Putamen (tissue), 1 donor: ENCODE measurements at places on chromosomes 1 and 21.

- DNase-seq, result no peak
Measured at GRCh38 chr1:227885648-227886502, 61.9 kb downstream of the WNT9A start.

DNA sequence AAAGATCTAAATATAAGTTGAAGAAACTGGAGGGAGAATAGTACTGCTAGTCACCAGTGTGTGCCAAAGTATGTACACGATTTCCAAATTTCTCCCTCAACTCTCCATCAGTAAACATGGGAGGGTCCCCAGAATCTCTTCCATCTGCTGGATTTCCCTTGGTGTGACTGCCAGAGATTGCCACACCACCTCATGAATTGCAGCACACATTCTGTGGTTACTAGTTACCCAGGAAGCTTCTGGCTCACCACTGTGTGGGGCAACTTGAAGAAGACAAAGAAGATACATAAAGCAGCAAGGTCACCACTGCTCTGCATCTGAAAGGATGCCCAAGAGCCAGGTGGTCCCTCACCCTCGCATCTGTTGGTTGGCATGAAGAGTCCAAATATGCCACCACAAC lies 191.7 kb upstream of the ESRRG start:
- no peak for DNase-seq

GRCh38 chr1:87130438-87130837 lies 198.2 kb upstream of the LMO4 start:
- DNase-seq, result no peak

- DNase-seq, result no peak
Measured at GRCh38 chr1:100567062-100567461, 29.1 kb downstream of the GPR88 start.

DNA sequence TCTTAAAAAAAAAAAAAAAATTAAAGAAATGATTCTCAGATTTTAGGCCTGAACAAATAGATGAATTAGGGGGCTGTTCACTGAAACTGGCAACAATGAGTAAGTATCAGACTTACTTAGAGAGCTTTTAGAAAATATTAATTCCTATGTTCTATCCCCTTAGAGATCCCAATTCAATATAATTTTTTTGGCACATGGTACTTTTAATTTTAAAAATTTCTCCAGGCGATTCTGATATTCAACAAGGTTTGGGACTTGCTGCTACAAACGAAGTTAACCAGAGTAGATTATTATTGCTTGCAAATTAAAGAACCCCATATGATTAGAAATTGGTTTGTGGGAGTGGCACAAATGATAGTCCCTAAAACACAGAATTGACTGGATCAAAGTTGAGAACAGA lies 11.4 kb downstream of the SCMH1 start:
- DNase-seq, result no peak

DNA sequence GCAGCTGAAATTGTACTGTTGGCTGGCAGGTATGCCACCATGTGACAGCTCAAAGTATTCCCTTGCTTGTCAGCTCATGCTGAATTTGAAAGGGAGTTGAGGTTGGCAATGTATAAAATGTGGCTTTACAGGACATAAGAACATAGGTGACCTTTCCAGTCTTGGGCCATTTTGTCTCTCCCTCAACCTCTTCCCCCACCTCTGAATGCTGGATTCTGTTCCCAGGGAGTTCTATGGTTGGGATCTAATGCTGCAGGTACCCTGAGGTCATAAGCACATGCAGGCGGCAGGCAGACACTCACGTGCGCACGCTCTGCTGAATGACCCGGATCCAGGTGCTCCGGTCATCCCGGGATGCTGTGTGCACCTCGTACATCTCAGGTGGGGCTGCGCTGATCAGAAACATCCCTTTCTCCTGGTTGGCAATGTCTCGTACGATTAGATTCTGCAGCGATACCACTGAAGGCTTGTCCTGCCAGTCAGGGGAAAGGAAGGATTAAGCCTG lies 16.0 kb downstream of the RXFP4 start:
- no peak for DNase-seq

DNA sequence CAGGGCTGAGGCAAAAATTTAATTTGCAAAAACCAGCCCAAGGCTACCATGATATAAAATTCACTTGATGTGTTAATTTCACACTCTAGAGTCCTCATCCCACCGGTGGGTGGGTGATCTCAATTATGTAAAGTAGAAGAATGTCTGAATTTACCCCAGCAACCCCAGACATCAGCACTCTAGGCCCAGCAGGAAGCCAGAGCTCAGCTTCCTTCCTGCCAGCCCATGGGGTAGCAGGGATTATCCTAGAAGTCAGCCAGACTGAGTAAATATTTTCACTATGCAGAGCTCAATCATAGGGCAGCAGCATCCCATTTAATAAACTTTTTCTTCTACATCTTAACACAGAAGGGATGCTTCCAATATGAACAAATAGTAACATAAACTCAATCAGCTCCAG lies 71.0 kb downstream of the SIPA1L2 start:
- DNase-seq, result no peak

DNA sequence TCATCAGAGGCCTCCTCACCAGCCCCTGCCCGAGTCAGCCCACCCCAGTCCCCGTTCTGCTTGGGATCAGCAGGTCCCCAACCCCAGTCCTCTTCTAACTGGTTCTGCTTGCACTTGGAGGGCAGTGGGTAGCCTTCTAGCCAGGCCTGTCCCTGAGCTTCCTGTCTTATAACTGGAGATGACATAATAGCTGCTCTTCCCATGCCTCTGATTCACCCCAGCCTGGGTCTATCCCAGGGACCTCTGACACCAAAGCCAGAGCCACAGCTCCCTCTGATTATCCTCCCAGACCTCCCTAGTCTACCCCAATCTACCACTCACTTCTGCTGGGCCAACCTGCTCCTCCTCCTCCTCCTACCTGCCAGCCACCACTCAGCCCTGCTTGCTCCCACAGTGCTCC lies 31.4 kb downstream of the IQGAP3 start:
- DNase-seq, result no peak

DNA sequence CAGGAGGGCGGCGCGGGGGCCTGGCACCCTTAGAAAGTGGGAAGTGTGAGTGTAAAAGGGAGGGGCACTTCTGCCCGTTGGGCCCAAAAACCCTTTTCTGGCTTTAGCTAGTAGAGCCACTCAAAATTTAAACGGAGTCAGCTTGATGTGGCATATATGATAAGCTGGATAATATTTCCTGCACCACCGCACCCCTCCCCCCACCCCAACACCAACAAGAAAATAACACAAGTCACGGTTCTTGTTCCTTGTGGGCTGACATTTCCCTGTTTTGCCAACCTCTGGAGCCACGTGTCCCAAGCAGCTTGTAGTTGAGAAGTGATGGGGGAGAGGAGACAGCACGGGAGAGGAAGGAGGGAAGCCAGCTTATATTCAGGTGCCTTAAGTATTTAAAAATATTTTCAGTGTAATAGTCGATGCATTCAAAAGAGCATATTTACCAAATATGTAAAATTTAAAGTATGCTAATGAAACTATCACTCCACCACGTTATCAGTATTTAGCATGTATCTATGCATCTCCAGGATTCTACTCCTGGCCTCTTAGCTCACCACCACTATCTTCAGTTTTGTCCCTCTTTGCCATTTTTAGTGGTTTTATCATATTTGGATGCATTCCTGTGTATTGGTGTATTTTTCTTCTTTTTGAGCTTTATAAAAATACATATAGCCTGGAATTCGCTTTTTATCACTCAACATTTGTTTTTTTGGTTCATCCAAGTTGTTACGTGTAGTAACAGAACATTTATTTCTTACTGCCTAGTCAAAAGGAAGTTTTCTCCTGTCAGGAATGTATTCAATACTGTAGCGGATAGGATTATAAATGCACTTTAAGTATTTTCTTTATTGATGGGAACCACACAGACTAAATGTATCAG lies 773 bp upstream of the DDX59 start:
- peak; percentile 67 for DNase-seq

DNA sequence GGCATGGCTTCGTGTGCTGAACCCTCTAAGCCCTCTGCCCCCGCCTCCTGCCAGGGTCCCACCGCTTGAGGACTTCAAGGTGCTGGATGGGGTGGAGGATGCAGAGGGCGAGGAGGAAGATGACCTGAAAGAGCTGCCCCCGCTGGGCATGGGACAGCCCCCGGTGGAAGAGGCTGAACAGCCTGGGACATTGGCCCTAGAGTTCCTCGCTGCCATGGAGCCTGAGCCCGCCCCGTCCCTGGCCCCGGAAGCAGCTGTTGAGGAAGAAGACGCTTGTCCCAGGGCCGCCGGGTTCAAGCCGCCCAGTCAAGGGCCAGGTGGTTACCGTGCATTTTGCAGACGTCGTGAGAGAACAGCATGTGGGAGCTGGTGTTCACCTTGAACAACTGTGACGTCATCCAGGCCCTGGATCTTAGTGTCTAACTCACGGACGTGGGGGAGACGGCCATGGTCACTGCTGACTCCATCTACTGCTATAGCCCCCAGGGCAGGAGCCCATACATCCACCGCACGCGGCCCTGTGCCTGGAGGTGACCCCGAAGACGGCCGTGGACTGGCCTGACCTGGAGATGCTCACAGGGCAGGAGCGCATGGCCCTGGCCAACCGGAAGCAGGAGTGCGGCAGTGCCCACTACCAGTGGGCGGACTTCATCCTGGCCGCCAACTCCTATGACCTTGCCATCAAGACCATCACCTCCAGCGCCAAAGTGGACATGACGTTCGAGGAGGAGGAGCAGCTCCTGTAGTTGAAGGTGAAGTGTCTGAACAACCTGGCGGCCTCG lies 90.1 kb downstream of the PPP1R12B start:
- no peak for DNase-seq

DNA sequence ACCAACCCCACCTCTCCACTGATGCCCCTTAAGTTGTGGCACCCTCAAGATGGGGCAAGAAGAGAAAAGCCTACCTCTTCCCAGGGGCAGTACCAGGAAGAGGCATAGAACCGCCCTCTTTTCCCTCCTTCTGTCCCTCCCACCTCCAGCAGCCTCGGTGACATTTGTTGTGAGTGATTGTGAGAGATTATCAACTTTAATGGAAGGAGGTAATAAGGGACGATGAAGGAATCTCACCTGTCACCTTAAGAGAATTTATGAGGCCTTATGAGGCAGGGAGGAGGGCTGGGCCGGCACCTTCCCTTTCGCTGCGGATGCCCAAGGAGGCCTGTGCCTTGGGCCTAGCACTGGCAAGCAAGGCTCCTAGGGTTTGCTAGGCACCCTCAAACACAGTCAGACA lies 1.4 kb upstream of the ADGRB2 start:
- DNase-seq, result no peak

- DNase-seq, result no peak
Measured at GRCh38 chr1:224406216-224406615, 28.4 kb downstream of the WDR26 start.

DNA sequence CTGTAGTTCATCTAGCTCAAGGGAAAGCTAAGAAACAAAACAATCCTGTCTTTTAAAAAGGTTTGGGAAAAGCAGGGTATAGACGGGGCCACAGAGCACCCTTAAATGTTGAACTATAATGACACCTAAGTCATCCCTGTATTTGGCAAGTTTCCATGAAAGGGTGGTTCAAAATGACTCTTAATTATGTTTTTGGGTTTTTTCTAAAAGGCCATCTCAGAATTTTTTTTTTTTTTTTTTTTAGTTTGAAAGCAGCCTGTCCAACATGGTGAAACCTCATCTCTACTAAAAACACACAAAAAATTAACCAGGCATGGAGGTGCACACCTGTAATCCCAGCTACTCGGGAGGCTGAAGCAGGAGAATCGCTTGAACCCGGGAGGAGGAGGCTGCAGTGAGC lies 22.2 kb downstream of the TOMM20 start:
- DNase-seq, result no peak

DNA sequence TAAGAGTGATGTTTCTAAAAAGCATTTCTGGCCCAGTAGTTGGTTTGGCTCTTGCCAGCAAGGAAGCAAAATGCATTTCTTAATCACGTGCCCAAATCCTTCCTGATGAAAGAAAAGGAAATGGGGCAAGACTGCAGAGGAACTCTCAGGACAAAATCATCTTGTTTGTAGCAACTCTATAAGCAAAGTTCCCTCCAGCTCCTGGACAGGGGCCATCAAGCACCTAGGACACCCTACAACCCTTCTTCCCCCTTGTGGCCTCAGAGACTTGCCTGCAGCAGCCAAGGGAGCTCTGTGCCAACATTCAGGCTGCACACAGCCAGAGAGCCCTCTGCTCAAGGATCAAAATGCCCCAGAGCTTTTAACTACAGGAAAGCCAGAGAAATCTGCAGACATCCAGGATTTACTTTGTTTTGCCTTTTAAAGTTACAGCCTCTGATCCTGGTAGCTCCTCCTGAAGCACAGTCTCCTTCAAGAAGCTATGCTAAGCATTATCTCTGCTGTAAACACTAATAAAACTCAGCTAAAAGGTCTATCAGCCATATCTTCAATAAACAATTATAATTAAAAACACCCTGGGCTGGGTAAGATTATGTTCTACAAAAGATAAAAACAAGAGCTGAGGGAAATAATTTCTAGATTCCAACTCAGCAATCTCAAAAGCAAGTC lies 105.0 kb downstream of the KIAA0319L start:
- peak; percentile 48 for DNase-seq

DNA sequence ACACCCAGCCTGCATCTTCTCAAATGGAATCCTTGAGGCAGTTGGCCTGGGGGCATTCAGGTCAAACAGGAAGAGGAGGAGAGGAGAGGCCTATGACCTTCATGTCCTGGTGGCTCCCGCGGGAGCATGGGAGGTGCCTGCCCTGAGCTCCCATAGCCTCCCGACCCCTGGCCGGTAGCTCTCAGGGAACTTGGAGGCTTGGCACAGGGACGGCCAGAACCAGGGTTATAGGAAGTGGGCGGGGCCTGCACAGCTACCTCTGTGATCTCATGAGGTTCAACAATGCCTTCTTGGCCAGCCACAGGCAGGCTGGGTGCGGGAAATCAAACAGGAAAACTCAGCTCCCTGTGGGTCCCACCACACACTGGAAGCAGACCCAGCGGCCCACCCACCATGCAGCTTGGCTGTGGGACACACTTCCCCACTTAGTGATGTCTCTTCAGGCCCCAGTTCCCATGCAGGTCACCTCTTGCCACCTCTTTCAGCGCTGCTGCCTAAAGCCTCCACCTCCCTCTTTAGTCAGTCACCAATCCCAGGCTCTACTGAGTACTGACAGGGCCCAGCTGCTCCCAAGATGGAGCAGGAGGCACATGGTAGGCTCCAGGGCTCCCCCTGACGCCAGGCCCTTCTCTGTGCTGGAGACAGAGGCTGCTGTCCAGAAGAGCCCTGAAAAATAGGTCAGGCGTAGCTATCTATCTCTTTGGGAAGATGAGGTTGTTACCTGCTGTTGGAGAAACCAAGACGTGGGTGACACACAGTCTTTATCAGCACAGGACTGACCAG lies at the start of gene SLFNL1:
Gene SLFNL1 (minus strand): TSS at position 200 of the 783 bp plus-strand sequence. CDS start 1,065 bp downstream, outside the sequence.
- DNase-seq, result no peak

DNA sequence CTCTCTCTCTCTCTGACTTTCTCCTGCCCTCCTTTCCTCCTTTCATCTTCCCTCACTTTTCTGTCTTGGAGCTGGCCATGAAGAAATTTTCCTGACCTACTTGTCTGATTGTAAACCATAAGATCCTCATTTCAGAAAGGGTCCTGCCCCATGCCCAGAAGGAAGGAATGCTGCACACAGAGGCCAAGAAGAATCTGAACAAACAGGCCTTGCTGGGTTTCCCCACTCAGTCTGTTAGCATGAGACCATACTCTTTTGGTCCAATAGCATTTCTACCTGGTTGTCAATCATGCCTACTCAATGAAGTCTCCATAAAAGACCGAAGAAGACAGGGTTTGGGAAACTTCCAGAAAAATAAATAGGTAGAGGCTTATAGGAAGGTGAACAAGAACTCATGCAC lies 128.7 kb downstream of the MAB21L3 start:
- DNase-seq, result no peak

- no peak for DNase-seq
Measured at GRCh38 chr1:44677201-44677766, 2.8 kb downstream of the ARMH1 start.

GRCh38 chr1:164610538-164611222 lies 51.7 kb downstream of the PBX1 start:
- DNase-seq, result no peak

GRCh38 chr1:29043274-29043965 lies 80.3 kb downstream of the TMEM200B start:
- DNase-seq, result no peak
